A673 (cell line): ENCODE measurements at places on chromosomes 7 and 10. TPM values are rescaled to one million over a fixed set of nuclear protein-coding genes. Genes with fewer than 3 reads are reported as not detected.
A peak's percentile ranks its signal among the peaks of the same experiment; 100 is the strongest.

The TLX1 gene
- total RNA-seq: 0.17 TPM in 1 of 2 replicates, not detected in the other

The GALNT17 gene
- not detected in 2 replicates for total RNA-seq

The OR13A1 gene
- total RNA-seq: not detected in 2 replicates

The VIPR2 gene
- not detected in 2 replicates for total RNA-seq

DNA sequence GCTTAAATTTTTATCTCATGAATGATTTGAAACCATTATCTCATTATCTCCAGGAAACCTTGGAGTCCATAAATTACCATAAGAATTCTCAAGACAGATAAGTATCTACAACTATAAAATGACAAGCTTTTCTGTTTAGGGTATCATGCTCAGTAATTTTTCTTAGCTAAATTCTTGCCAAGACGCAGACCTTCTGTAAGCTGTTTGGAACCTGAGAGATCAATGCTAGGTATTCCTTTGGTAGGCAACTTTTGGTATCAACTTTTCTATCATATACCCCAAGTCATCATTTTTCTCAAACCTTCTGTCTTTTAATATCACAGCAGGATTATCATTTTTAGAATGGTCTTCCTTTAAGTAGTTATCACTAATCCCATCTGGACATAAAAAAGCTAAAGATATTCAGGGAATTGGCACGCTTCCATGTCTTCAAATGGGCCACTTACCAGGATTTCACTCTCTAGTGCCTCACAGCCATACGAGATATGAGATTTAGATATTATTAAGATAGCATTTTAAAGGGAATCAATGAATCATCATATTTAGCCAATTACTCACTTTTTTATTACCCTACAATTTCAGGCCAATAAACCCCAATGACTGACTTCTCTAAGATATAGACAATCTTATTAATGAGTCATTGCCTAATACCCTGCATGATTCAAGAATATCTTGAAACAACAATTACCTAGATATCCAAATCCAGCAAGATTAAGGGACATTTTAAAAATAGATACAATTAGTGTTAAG lies 544.1 kb downstream of the HTR7 start:
- H3K27ac ChIP-seq: no peak overlapping the region
- H3K4me3 ChIP-seq: no peak overlapping the region
- H3K4me1 ChIP-seq: peaks cover 3% of the 10 kb centered on the region
- no peaks in the 10 kb centered on the region for H3K36me3 ChIP-seq
- peak; percentile 35 for DNase-seq
- peaks cover 5% of the 10 kb centered on the region for H3K27me3 ChIP-seq

GRCh38 chr10:81179805-81180452 lies 642.2 kb downstream of the SH2D4B start:
- H3K4me3 ChIP-seq: no peak overlapping the region
- DNase-seq: peak; percentile 57
- no peaks in the 10 kb centered on the region for H3K4me1 ChIP-seq
- H3K27ac ChIP-seq: no peak overlapping the region
- H3K27me3 ChIP-seq: no peaks in the 10 kb centered on the region

DNA sequence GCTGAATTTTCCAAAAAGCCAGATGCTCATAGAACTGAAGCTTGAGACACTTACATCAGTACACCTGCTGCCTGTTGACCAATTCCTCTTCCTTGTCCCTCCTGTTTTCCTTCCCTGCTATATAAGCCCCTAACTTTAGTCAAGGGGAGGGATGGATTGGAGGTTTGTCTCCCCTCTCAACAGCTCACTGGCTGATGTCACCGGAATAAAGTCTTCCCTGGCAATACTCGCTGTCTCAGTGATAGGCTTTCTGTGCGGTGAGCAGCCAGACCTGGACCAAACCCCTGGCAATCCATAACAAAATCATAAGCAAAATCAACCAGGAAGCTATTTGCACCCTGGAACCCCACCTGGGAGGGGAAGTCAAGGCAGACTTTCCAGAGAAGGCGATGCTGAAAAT lies 929 bp upstream of the IRF5 start:
- no peak overlapping the region for H3K4me3 ChIP-seq
- no peaks in the 10 kb centered on the region for H3K4me1 ChIP-seq
- no peak for DNase-seq
- no peak overlapping the region for H3K27ac ChIP-seq

DNA sequence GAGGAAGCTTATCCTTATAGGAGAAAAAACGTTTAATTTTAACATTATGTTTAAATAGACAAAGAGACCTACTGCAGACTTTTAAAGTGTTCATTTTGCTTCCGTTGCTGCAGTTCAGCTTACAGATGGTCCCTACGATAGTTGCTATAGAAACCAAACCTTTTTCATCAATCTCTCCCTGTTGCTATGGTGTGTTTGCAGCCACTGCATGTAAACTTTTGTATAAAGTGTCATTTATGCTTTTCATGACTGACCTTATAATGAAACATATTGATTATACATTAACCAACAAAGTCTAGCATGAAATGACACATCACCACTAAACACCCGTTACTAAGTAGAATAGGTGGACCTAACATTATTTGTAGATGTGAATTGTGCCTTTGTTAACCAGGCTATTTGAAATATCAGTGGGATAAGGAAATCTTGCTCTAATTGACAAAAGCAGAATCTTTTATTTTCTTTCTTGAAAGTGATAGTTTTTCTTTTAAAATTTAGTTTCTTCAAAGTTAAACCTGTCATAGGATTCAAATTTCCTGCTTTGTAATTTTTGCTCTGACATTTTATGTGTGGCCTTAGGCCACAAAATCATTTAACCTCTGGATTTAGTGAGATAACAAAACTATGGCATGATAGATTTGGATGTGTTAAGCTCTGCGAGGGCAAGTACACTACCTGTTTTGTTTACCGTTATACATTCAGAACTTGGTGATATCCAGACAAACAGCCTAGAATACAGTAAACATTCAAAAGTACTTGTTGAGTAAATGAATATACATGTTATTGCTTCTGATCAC lies 64.0 kb downstream of the CACNB2 start:
- no peaks in the 10 kb centered on the region for H3K36me3 ChIP-seq
- H3K27ac ChIP-seq: no peak overlapping the region
- no peak overlapping the region for H3K4me3 ChIP-seq
- no peak for DNase-seq
- peaks cover 37% of the 10 kb centered on the region for H3K4me1 ChIP-seq

DNA sequence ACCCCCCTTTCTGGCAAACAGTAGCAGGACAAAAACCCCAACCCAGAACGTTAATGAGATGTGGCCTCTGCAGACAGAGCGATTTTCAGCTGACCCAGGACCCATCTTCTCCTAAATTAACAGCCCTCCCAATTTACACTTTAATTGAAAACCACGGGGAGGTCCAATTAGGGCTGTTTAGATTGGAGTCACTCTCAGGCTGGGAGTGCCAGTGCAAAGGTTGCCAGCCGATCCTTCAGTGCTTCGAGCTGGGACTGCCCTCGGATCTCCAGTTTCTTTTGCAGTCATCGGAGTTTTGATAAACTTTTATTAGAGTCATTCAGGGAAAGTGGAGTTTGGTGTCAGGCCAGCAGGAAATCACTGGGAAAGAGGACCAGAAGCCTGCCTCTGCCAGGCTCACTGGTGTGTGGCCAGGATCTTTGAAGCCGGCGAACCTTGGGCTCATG lies 108.0 kb downstream of the DOCK1 start:
- H3K4me1 ChIP-seq: no peaks in the 10 kb centered on the region
- no peaks in the 10 kb centered on the region for H3K27me3 ChIP-seq
- no peaks in the 10 kb centered on the region for H3K36me3 ChIP-seq
- H3K4me3 ChIP-seq: no peak overlapping the region
- no peak for DNase-seq
- no peak overlapping the region for H3K27ac ChIP-seq

- no peaks in the 10 kb centered on the region for H3K4me1 ChIP-seq
- no peaks in the 10 kb centered on the region for H3K36me3 ChIP-seq
- DNase-seq: no peak
- no peak overlapping the region for H3K4me3 ChIP-seq
These were observed 72.0 kb downstream of the C1GALT1 start for GRCh38 chr7:7254319-7254718.

GRCh38 chr7:17071866-17072265 lies 190.1 kb upstream of the AGR3 start:
- no peaks in the 10 kb centered on the region for H3K4me1 ChIP-seq
- H3K36me3 ChIP-seq: no peaks in the 10 kb centered on the region
- H3K27me3 ChIP-seq: no peaks in the 10 kb centered on the region
- no peak for DNase-seq
- H3K27ac ChIP-seq: no peak overlapping the region
- no peak overlapping the region for H3K4me3 ChIP-seq

- peaks cover 6% of the 10 kb centered on the region for H3K27me3 ChIP-seq
- no peaks in the 10 kb centered on the region for H3K36me3 ChIP-seq
- peak; percentile 44 for DNase-seq
- no peak overlapping the region for H3K27ac ChIP-seq
These were observed 455.0 kb downstream of the CCSER2 start for GRCh38 chr10:84783386-84783785.

- H3K4me1 ChIP-seq: peaks cover 26% of the 10 kb centered on the region
- H3K4me3 ChIP-seq: no peak overlapping the region
- no peak for DNase-seq
- H3K36me3 ChIP-seq: peaks cover 10% of the 10 kb centered on the region
These were observed 196.0 kb upstream of the FZD1 start for GRCh38 chr7:91068136-91068795.

DNA sequence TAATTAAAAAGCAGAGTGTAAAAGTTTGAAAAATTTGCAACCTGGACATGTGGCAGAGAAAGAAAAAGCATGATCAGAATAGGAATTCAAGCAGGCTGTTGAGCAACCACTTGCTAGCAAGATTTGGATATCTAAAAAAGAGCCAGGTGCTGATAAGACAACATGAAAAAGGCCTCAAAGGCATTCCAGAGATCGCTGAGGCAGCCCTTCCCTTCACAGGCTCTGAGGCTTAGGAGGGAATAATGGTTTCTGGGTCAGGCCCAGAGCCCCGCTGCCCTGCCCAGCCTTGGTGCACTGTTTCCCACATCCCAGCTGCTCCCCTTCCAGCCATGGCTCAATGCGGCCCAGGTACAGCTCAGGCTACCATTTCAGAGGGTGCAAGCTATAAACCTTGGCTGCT lies 64.1 kb upstream of the EEPD1 start:
- no peak overlapping the region for H3K27ac ChIP-seq
- H3K4me3 ChIP-seq: no peak overlapping the region
- no peaks in the 10 kb centered on the region for H3K27me3 ChIP-seq
- H3K36me3 ChIP-seq: no peaks in the 10 kb centered on the region
- H3K4me1 ChIP-seq: no peaks in the 10 kb centered on the region

DNA sequence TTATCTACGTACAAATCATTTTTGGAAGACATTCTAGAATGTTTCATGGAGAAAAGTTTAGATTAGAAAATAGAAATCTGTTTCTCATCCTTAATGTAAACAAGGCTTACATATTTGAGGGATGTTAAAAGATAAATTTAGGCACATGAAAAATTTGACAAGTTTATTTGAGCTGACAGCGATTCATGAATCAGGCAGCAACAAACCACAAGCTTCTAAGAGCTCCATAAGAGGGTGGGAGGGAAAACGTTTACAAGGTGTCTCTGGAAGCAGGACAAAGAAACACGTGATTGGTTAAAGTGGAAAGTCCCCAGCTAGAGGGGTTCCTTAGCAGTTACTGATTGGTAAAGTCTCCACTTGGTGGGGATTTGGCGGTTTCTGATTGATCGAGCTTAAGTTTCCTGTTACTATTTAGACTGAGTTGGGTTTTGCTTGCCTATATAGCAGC lies 228.9 kb upstream of the PITRM1 start:
- DNase-seq: no peak
- no peaks in the 10 kb centered on the region for H3K27me3 ChIP-seq
- H3K27ac ChIP-seq: no peak overlapping the region
- no peaks in the 10 kb centered on the region for H3K36me3 ChIP-seq
- peaks cover 23% of the 10 kb centered on the region for H3K4me1 ChIP-seq
- no peak overlapping the region for H3K4me3 ChIP-seq

GRCh38 chr10:95469676-95470075 lies 91.5 kb downstream of the SORBS1 start:
- H3K4me1 ChIP-seq: no peaks in the 10 kb centered on the region
- DNase-seq: no peak
- no peaks in the 10 kb centered on the region for H3K36me3 ChIP-seq
- H3K27ac ChIP-seq: no peak overlapping the region
- no peaks in the 10 kb centered on the region for H3K27me3 ChIP-seq

GRCh38 chr10:23200997-23201652 lies 9.0 kb downstream of the PTF1A start:
- peaks cover 6% of the 10 kb centered on the region for H3K4me1 ChIP-seq
- DNase-seq: no peak
- H3K27ac ChIP-seq: no peak overlapping the region
- H3K27me3 ChIP-seq: peaks cover 100% of the 10 kb centered on the region

- H3K27me3 ChIP-seq: no peaks in the 10 kb centered on the region
- no peak overlapping the region for H3K27ac ChIP-seq
- no peak for DNase-seq
These were observed 29.3 kb upstream of the TMEM168 start for GRCh38 chr7:112819536-112819935.

DNA sequence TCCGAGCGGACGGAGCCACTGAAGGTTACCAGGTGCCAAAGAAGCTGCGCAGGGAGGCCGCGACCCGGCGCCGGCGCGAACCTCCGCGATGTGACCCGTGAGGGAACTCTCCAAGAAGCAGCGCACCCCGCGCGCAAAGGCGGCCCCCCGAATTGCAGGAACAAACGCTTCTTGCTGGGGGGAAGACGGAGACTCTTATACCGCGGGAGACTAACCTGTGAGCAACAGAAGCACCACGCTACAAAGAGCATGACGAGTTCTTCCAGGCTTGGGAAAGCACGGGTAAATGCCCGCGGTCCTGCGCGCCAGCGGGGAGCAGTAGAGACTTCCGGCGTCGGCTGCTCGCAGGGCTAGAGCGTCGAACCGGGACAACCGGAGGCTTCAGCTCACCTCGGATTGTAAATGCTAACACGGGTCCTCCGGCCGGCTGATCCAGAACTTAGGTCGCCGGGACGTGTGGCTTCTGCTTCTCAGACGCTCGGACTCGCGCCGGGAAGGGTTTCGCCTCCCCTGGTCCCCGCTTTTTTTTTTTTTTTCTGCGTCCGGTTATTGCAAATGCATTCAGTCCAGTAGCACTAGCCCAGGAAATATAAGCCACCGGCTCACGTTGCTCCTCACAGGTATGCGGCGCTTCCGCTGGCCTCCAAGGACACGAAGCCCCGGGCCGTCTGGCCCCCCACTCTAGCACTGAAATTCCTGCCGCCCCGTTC lies at the start of gene COA1:
Gene COA1, minus strand, starts transcription at position 310 of the 710 bp plus-strand sequence. CDS start 80,909 bp downstream, outside the sequence.
- H3K36me3 ChIP-seq: no peaks in the 10 kb centered on the region
- H3K27me3 ChIP-seq: no peaks in the 10 kb centered on the region
- peak; percentile 92 for DNase-seq
- H3K4me1 ChIP-seq: no peaks in the 10 kb centered on the region

DNA sequence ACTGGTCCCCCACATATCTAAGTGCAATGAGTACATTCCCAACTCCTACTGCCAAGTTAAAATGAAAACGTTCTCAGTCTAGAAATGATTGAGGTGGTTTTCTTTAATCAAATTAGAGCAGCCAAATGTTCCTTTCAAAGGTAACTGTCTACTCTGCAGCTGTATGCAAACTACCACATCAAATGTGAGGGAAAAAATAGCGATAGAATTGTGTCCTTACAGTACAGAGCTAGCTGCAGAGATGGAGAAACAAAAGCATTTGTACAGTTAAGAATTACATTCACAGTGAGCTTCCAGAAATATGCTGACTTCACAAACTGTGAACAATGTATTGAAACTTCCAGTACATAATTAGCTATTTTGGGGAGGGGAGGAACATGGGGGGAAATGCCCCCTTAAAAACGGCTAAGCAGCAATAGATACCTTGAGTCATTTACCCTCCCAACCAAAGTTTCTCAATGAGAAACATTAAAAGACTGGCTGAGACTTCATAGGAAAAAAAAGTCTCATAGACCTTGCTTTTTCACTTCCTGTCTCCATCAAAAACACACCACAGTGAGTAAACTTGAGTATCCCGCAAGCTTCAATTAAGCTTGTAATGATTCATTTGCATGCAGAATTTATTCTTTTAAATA lies 22.9 kb downstream of the CDK6 start:
- peak overlapping the region; percentile 9 for H3K27ac ChIP-seq
- no peaks in the 10 kb centered on the region for H3K27me3 ChIP-seq
- no peaks in the 10 kb centered on the region for H3K36me3 ChIP-seq
- no peak overlapping the region for H3K4me3 ChIP-seq
- H3K4me1 ChIP-seq: peaks cover 18% of the 10 kb centered on the region
